Neuronal stem cell (in vitro differentiated cells): ENCODE measurements at places on chromosomes 3 and 15.

DNA sequence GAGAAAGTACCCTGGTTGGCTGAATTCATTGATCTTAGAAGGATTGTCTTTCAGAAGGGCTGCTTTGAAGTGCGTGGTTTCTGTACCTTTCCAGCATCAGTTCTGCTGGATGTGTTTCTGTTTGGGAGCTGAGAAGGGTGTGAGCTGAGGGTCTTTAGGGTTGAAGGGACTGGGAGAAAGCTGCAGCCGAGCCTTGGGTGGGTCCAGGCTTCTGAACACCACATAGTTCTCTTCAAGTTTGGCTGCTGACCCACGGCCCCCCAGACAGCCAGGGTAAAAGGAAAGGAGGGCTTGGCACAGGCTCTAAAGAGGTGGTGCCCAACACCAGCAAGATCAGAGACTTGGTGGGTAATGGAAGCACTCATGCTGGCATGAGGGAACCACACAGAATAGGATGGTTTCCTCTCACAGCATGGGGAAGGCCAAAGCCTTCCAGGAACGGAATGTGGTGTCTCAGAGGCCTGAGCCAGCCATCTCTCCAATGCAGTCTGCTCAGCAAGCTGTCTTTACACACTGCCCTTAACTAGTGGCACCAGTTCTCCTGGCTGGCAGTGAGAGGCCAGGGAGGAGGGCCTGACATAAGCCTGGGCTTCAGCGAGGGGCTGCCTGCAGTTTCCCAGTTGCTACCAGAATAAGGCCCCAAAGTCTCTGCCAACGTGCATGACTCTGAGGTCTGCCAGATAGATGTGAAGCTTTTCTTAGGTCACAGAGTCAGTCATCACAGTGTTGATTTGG lies 239.0 kb upstream of the TRIM42 start:
- no peak for DNase-seq

GRCh38 chr3:156677536-156677935 lies 3.1 kb downstream of the TIPARP start:
- DNase-seq = no peak

- no peak for DNase-seq
Measured at GRCh38 chr3:143483214-143483613, 363.6 kb downstream of the CHST2 start.

GRCh38 chr3:197874653-197875052 lies 75.3 kb upstream of the RPL35A start:
- DNase-seq = no peak

GRCh38 chr3:63914312-63914711 lies 2.1 kb upstream of the SCAANT1 start:
- DNase-seq = no peak

GRCh38 chr3:65339192-65339740 lies 651.5 kb upstream of the ADAMTS9 start:
- DNase-seq = no peak

GRCh38 chr3:126085841-126086240 lies 1.9 kb upstream of the SLC41A3 start:
- no peak for DNase-seq

- DNase-seq = no peak
Measured at GRCh38 chr3:52328536-52329080, 12.5 kb downstream of the DNAH1 start.

DNA sequence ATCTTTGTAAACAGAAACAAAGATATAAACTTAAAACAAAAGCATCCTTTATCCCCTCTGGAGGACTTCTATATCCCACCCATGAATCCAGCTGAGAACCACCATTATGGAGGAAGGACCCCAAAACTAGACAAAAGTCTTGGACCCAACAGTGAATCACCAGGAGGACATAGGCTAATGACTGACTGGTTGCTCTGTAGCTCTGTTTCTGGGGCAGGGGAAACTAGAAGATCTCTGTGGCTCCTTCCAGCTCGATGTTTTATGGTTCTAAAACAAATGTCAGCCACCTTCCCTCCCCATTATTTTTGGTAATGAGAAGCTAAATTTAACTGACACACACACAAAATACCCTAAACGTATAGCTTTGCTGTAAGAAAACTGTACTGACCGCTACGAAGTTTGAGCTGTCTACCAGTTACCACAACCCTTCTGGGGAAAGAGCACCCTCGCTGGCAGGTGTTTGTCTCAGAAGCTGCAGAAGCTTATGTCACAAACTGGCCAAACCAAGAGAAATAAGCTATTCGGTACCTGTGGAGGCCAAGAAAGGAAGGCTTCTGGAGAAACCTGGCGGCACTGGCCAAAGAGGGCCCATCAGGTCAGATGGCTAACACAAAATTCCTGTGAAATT lies 36.4 kb downstream of the MB21D2 start:
- DNase-seq = no peak

- no peak for DNase-seq
Measured at GRCh38 chr3:158347966-158348365, 223.0 kb upstream of the MLF1 start.

GRCh38 chr15:31446546-31446945 lies 119.9 kb downstream of the KLF13 start:
- no peak for DNase-seq

DNA sequence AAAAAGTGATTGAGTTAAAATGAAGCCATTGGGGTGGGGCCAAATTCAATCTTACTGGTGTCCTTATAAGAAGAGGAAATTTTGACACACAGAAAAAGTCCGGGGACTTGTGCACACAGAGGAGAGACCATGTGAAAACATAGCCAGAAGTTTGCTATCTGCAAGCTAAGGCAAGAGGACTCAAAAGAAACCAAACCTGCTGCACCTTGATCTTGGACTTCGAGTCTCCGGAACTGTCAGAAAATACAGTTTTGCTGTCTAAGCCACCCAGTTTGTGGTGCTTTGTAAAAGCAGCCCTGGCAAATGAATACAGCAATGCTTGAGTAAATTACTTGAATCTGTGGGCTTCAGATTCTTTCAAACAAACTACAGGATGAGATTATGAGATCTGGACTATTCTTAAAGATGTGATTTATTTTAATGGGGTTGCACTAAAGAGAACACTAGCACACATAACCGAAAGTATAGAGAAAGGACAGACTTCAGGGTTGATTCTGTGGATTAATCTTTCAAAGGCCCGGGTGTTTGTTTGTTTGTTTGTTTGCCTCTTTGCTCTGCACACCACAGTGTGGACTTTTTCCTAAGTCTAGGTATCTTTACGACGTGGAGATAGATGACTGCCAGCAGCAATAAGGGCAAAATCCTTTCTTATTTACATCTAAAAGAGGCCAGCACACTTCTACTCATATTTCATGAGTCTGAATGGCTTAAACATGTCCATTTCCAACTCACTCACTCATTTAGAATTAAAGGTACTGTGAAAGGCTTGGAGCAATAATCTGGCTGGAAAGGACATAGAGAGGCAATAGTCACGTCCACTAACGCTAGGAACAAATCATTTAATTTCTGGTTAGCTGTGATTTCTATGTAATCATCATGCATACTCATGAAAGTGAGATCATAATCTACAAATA lies 53.9 kb upstream of the SSR3 start:
- DNase-seq = no peak

- no peak for DNase-seq
Measured at GRCh38 chr15:47399100-47399499, 318.2 kb upstream of the SEMA6D start.

GRCh38 chr3:55042591-55042990 lies 114.7 kb upstream of the LRTM1 start:
- no peak for DNase-seq

- DNase-seq = no peak
Measured at GRCh38 chr15:79970624-79971434, at the start of gene BCL2A1. BCL2A1 (minus strand) TSS chr15:79971196; CDS start chr15:79971119, 77 bp downstream.

- DNase-seq = no peak
Measured at GRCh38 chr3:195904368-195904767, 4.0 kb downstream of the TNK2 start.

- no peak for DNase-seq
Measured at GRCh38 chr15:70406617-70407335, 309.1 kb upstream of the TLE3 start.
